ENCODE measurements at places on chromosomes 6 and 20. TPM values are rescaled to one million over a fixed set of nuclear protein-coding genes. Genes with fewer than 3 reads are reported as not detected.

The RIMS1 gene
- not detected for total RNA-seq

The OR2H2 gene
- total RNA-seq = not detected

GRCh38 chr20:9408422-9409300, 105.7 kb upstream of the LAMP5 start:
- DNase-seq = peak; percentile 60

DNA sequence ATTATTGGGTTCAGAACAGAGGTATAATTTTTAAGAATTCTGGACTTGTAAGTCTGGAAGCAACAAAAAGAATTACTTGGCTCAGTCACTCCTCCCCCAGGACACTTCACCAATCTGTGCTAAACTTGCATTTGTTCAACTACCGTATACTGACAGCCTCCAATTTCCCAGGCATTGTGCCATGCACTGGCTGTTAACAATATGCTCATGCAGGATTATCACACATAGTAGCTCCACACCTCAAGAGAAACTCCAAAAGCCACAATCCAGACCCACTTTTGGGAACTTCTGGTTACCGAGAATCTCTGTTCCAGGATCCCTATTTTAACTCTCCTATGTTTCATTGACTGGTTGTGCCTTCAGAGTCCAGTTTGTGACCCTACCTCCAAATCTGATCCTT, 7.7 kb downstream of the ADGRF1 start:
- DNase-seq = no peak
